A673 (cell line): ENCODE measurements at places on chromosomes 12 and 14. TPM values are rescaled to one million over a fixed set of nuclear protein-coding genes. Genes with fewer than 3 reads are reported as not detected.

DNA sequence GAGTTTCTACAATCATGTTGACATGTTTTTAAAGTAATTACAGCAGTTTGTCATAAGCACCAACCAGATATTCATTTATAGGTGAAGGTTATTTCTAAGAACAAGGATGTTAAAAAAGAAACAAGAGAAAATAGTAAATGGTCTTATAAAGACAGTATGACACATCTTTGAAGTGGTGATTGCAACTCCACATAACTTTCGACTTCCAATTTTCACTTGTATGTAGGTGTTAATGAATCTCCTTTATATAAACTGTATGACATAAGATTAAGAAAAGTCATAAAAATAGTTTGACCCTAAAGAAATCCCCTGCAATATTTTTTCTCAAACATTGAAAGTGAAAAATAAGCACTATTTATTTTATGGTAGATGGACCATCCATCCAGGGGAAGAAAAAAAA, 144.8 kb upstream of the PTPRQ start:
- DNase-seq, result no peak
- H3K27ac ChIP-seq, result no peak overlapping the region
- no peaks in the 10 kb centered on the region for H3K36me3 ChIP-seq
- H3K27me3 ChIP-seq, result no peaks in the 10 kb centered on the region

GRCh38 chr12:122029620-122030423, 8.1 kb downstream of the BCL7A start:
- no peak for DNase-seq
- no peaks in the 10 kb centered on the region for H3K36me3 ChIP-seq
- no peak overlapping the region for H3K4me3 ChIP-seq
- H3K27ac ChIP-seq, result peak overlapping the region; percentile 16
- H3K4me1 ChIP-seq, result no peaks in the 10 kb centered on the region

- H3K36me3 ChIP-seq, result no peaks in the 10 kb centered on the region
- peaks cover 16% of the 10 kb centered on the region for H3K4me1 ChIP-seq
- no peak for DNase-seq
- no peaks in the 10 kb centered on the region for H3K27me3 ChIP-seq
Measured at GRCh38 chr14:97271451-97271960, 474.3 kb downstream of the VRK1 start.

DNA sequence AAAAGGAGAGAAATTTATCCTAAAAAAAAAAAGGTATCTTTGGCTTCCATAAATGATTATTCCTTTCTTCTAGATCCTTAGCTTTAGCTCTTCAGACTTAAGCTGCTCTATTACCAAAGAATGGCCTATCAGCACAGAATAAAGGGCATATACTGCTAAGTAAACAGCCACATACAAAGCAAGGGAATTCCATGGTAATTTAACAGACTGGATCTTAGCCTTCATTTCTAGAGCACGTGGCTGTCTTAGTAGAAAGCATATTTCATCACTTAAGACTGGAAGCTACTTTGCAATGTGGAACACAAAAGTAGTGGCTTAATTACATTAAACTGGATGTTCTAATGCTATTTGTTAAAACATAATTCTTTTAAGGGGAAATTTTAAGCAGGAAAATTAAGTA, 23.1 kb downstream of the TMED10 start:
- H3K36me3 ChIP-seq, result peaks cover 12% of the 10 kb centered on the region
- no peaks in the 10 kb centered on the region for H3K27me3 ChIP-seq
- H3K27ac ChIP-seq, result no peak overlapping the region
- H3K4me1 ChIP-seq, result peaks cover 6% of the 10 kb centered on the region
- DNase-seq, result no peak

- DNase-seq, result no peak
- H3K4me1 ChIP-seq, result peaks cover 7% of the 10 kb centered on the region
- no peak overlapping the region for H3K4me3 ChIP-seq
Measured at GRCh38 chr14:74574706-74575105, 37.3 kb downstream of the LTBP2 start.

- no peak overlapping the region for H3K4me3 ChIP-seq
- no peaks in the 10 kb centered on the region for H3K4me1 ChIP-seq
- H3K27me3 ChIP-seq, result no peaks in the 10 kb centered on the region
- H3K36me3 ChIP-seq, result no peaks in the 10 kb centered on the region
- no peak for DNase-seq
Measured at GRCh38 chr14:74577247-74577947, 34.6 kb downstream of the LTBP2 start.

GRCh38 chr12:68940731-68941130, 7.8 kb upstream of the CPM start:
- H3K27me3 ChIP-seq, result no peaks in the 10 kb centered on the region
- no peaks in the 10 kb centered on the region for H3K4me1 ChIP-seq
- H3K27ac ChIP-seq, result no peak overlapping the region
- DNase-seq, result no peak
- H3K36me3 ChIP-seq, result no peaks in the 10 kb centered on the region

DNA sequence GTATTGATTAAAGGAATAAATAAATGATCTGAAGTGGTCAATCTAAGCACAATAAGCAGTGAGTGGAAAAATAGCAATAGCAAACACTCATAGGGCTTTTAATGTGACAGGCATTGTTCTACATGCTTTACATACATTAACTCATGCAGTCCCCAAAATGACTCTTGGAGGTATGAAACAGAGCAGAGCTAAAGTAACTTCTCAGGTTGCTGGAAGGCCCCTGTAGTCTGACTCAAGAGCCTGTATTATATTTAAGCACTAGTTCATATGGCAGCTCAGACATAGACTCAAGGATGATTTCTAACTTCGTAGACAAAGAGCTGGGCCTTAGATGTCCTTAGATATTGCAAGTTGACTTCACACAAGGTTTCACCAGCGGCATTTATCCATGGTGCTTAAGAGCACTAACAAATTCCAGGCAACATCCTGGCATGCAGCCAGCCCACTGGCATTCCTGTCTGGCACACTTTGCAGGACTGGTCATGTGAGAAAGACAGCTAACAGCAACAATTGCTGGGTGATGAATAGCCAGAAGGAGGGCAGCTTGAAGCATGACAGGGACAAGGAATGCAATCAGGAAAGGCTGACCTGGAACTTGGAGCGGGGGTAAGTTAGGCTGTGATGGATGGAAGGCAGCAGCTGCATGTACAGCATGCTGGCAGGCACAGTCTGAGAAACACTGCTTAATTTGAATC, 22.9 kb upstream of the KTN1 start:
- H3K27me3 ChIP-seq, result no peaks in the 10 kb centered on the region
- DNase-seq, result peak; percentile 80
- H3K4me1 ChIP-seq, result peaks cover 8% of the 10 kb centered on the region
- H3K36me3 ChIP-seq, result no peaks in the 10 kb centered on the region

The TROAP gene
- total RNA-seq, result 121 and 124 TPM in 2 replicates

- no peak overlapping the region for H3K27ac ChIP-seq
- peak; percentile 4 for DNase-seq
- H3K4me1 ChIP-seq, result no peaks in the 10 kb centered on the region
- H3K4me3 ChIP-seq, result no peak overlapping the region
- H3K36me3 ChIP-seq, result no peaks in the 10 kb centered on the region
Measured at GRCh38 chr12:67803278-67803993, 154.9 kb downstream of the DYRK2 start.

The TAS2R31 gene
- 4.4 and 5.2 TPM in 2 replicates for total RNA-seq

GRCh38 chr14:100640471-100641273, 53.5 kb upstream of the BEGAIN start:
- no peak for DNase-seq
- H3K27ac ChIP-seq, result no peak overlapping the region
- H3K27me3 ChIP-seq, result no peaks in the 10 kb centered on the region
- H3K4me3 ChIP-seq, result no peak overlapping the region
- H3K36me3 ChIP-seq, result no peaks in the 10 kb centered on the region

GRCh38 chr12:127536833-127537428, 730.0 kb upstream of the TMEM132C start:
- H3K36me3 ChIP-seq, result no peaks in the 10 kb centered on the region
- no peak overlapping the region for H3K4me3 ChIP-seq
- DNase-seq, result no peak
- no peaks in the 10 kb centered on the region for H3K27me3 ChIP-seq

The MMP19 gene
- 2.2 and 2.3 TPM in 2 replicates for total RNA-seq

The RIPK3 gene
- not detected in 2 replicates for total RNA-seq

- peaks cover 24% of the 10 kb centered on the region for H3K4me1 ChIP-seq
- no peaks in the 10 kb centered on the region for H3K36me3 ChIP-seq
- H3K27ac ChIP-seq, result no peak overlapping the region
- no peaks in the 10 kb centered on the region for H3K27me3 ChIP-seq
- no peak overlapping the region for H3K4me3 ChIP-seq
Measured at GRCh38 chr12:71393625-71394024, 46.0 kb upstream of the LGR5 start.

The ASB2 gene
- not detected in 2 replicates for total RNA-seq

The LRRK2 gene
- 3.1 and 3.4 TPM in 2 replicates for total RNA-seq

DNA sequence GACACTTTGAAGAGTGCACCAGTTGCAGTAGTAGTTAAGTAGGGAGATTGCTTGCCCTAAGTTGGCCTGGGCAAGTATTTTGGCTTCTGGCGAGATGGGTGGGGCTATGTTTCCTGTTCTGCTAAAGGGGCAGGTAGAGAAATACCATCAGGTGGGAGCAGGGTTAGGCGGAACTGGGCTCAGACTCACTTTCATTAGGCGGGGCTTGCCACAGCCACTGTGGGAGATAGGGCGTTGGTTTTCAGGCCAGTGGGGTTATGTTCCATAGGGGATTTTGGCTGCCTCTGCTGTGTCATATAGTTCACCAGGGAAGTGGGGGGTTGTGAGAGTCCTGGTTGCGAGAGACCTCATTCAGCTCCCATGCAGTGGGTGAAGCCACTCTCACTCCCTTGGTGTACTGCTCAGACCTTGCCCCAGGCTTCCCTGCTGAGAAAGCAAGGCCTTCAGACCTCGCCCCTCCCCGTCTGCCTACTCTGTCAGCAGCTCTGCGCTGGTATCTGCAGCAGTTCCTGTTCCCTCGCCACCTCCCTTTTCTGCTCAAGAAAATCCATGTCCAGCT, 43.3 kb downstream of the AEBP2 start:
- DNase-seq, result no peak
- H3K4me3 ChIP-seq, result no peak overlapping the region
- no peaks in the 10 kb centered on the region for H3K27me3 ChIP-seq
- H3K4me1 ChIP-seq, result peaks cover 15% of the 10 kb centered on the region

DNA sequence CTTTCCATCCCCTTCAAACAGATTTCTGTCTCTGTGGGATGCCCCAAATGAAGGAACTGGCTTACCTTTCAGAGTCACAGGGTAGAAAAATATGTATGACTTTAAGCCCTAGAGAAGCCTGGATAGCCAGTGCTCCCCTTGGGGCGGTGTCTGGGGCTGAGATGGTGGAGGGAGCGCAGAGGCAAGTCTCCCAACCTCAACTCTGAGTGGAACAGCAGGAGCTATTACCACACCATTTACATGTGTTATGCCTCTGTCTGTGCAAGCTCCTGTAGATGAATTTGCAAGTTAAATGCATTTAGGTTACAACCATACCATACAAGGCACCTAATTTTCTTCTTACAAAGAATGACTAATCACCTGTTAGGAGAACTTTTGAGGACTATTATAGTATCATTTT, 50.4 kb upstream of the CLMN start:
- no peaks in the 10 kb centered on the region for H3K27me3 ChIP-seq
- no peak overlapping the region for H3K27ac ChIP-seq
- no peak overlapping the region for H3K4me3 ChIP-seq
- no peaks in the 10 kb centered on the region for H3K36me3 ChIP-seq

DNA sequence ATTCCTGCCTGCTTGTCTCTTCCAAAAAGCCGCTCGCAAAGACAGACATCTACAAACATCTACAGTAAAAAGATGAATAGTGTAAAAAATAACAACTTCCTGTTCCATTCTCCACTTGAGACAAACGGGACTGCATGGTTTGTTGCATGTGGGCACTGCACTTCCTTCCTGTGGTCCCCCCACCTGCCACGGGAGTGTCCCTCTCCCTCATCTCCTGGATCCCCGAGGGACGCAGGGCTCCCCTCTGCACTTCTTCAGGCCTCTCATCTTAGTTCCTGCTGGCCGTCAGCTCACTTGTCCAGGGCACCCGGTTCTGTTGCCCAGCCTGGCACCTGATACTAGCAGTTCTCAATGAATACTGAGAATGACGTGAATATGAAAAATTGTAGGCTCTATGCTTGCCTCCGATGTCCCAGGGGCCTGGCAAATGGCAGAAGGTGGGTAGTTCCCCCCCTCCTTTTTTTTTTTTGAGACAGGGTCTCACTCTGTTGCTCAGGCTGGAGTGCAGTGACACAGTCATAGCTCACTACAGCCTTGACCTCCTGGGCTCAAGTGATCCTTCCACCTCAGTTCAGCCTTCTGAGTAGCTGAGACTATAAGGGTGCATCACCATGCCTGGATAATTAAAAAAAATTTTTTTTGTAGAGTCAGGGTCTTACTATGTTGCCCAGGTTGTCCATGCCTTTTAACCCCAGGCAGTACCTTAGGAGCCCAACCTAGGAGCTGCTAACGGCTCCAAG, 3.5 kb upstream of the KLC1 start:
- no peaks in the 10 kb centered on the region for H3K27me3 ChIP-seq
- no peak overlapping the region for H3K27ac ChIP-seq
- no peaks in the 10 kb centered on the region for H3K36me3 ChIP-seq
- H3K4me3 ChIP-seq, result no peak overlapping the region
- DNase-seq, result no peak

- no peak overlapping the region for H3K4me3 ChIP-seq
- no peaks in the 10 kb centered on the region for H3K36me3 ChIP-seq
- no peaks in the 10 kb centered on the region for H3K4me1 ChIP-seq
- H3K27ac ChIP-seq, result no peak overlapping the region
- H3K27me3 ChIP-seq, result no peaks in the 10 kb centered on the region
Measured at GRCh38 chr12:124640056-124640455, 72.6 kb upstream of the NCOR2 start.

- no peaks in the 10 kb centered on the region for H3K36me3 ChIP-seq
- H3K27ac ChIP-seq, result no peak overlapping the region
- no peaks in the 10 kb centered on the region for H3K4me1 ChIP-seq
- no peaks in the 10 kb centered on the region for H3K27me3 ChIP-seq
Measured at GRCh38 chr12:45458238-45458637, 242.3 kb downstream of the ANO6 start.

DNA sequence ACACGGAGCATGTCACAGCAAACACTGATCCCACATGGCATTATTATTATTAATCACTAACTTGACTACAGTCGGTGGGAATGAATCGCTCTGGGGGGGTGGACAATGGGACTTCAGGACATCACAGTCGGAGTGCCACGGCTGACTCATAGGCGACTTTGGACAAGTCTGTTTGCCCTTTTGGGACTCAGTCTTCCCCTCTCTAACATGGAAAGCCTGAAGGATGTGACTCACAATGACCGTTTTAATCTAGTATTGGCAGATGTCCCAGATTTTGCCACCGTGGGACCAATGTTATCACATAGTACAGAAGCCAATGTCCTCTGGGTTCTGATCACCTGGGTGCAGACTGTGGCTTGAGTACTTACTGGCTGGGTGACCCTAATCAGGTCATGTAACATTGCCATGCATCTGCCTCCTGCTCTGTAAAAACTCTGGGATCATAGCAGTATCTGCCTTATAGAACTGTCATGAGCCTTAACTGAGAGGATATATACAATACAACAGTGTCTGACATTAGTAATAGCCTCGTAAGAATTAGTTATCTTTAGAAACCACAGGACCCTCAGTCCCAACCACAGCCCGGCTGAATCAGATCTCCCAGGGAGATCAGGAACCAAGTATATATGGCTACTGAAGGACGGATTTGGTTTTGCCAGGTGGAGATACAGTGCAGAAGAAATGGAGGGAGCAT, 362.6 kb downstream of the BCL11B start:
- DNase-seq, result peak; percentile 37
- no peaks in the 10 kb centered on the region for H3K27me3 ChIP-seq
- no peaks in the 10 kb centered on the region for H3K36me3 ChIP-seq
